GM23338 (cell line): ENCODE measurements at places on chromosomes 4 and X. TPM values are rescaled to one million over a fixed set of nuclear protein-coding genes. Genes with fewer than 3 reads are reported as not detected.

- H3K27me3 ChIP-seq = peaks cover 23% of the 10 kb centered on the region
- DNase-seq = peak; percentile 30
- H3K4me3 ChIP-seq = no peak overlapping the region
- no peaks in the 10 kb centered on the region for H3K36me3 ChIP-seq
- no peak overlapping the region for H3K27ac ChIP-seq
- H3K4me1 ChIP-seq = peaks cover 5% of the 10 kb centered on the region; the same call in 1 of the 2 replicates
These were observed 5.7 kb upstream of the TADA2B start for GRCh38 chr4:7037425-7037824.

DNA sequence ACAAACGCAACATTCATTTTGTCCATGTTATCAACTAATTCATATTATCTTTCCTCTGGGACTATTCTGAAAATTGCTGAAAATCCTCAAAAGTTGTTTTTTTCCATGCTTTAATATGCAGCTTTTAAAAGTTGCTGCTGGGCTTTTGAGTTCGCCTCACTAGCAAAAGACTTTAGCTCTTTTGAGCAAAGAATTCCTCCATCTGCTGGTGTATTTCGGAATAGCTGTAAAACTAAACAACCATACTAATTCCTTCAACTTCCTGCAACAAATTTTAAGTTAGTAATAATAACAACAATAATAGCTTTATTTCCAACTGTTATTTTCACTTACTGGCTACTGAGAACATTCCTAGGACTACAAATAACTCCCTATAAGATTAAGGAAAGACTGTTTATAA, 124.5 kb upstream of the PLAC1 start:
- peak; percentile 35 for DNase-seq
- peaks cover 18% of the 10 kb centered on the region; the same call in 1 of the 2 replicates for H3K36me3 ChIP-seq
- no peaks in the 10 kb centered on the region for H3K27me3 ChIP-seq
- no peak overlapping the region for H3K27ac ChIP-seq
- no peak overlapping the region for H3K4me3 ChIP-seq

DNA sequence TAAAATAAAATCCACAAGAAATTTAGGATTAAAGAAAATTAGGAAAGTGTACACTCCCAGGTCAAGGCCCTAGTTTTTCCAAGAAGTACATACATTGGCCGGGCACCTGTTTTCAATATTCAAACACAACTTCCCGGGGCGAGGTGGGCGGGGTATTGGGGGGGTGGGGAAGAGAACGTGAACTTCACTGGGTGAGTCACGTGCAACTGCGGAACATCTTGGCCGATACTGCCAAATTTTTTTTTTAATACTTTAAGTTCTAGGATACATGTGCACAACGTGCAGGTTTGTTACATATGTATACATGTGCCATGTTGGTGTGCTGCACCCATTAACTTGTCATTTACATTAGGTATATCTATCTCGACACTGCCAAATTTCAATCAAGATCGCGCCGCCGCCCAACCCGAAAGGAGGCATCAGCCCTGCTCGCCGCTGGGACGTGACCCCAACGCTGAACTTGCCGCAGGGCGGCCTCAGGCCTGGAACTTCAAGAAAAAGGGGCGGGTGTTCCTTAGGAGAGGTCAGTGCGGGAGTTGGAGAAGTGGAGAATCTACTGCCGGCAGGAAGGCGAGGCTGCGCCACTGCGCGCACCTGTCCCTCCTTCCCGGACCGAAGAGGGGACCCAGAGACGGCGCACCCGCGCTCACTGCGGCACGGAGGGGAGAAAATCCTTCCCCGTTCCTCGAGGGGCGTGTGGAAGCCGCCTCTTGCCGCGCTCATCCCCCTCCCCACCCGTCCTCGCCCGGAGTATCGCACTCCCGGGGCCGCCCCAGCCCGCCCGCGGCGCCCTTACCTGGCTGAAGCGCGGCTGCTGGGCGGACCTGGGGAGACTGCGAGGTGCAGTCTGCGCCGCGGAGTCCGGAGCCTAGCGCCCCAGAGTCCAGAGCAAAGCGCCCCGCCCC, at the start of gene TEC:
Gene TEC, minus strand, starts transcription at position 883 of the 905 bp plus-strand sequence. CDS start 41,224 bp downstream, outside the sequence.
- H3K4me3 ChIP-seq = peak within 1 kb of the TSS; percentile 64
- peak within 1 kb of the TSS; percentile 89 for H3K27ac ChIP-seq
- H3K4me1 ChIP-seq = peaks cover 15% of the 10 kb centered on the region

DNA sequence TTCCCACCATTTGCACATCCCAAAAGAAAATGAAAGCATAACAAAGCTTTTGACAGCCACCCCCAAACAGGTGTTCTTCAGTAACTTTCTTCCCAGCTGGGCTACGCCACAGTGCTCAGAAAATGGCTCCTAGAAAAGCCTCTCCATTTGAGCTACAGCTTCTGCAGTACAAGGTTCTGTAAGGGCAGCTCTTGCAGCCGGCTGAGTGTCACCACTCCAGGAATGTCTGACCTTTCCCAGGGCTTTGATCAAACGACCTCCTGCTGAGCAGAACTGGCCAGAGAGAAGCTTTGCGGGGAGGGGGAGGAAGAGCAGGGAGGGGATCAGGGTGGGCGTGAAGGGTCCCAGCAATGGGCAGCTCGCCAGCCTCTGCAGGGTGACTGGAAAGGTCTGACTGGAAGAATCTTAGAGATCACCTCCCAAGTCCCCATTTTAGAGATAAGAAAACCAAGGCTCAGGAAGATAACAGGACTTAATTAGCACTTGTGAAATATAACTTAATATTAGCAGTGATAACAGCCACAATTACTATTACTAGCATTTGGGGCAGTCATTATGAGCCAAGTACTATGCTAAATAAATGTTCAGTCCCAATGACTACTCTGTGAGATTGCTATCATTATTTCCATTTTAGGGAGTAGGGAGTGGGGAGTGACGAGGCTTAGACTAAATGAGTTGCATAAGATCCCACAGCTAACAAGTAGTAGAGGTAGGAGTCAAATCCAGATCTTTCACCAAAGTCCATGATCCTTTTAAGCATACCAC, 51.1 kb downstream of the LEF1 start:
- H3K36me3 ChIP-seq = no peaks in the 10 kb centered on the region
- no peak overlapping the region for H3K27ac ChIP-seq
- H3K4me1 ChIP-seq = peaks cover 30% of the 10 kb centered on the region

The BANK1 gene
- total RNA-seq = 0.87 and 1.0 TPM in 2 replicates

The CT45A5 gene
- total RNA-seq = not detected in 2 replicates
